Peyer's patch (tissue), 4 donors: ENCODE measurements at places on chromosomes 5 and 9. TPM values are rescaled to one million over a fixed set of nuclear protein-coding genes. Genes with fewer than 3 reads are reported as not detected.

GRCh38 chr9:128540634-128541360, 11.6 kb upstream of the SPTAN1 start:
- H3K36me3 ChIP-seq = peaks cover 69% of the 10 kb centered on the region
- H3K27ac ChIP-seq = no peak overlapping the region
- H3K4me1 ChIP-seq = no peaks in the 10 kb centered on the region
- H3K27me3 ChIP-seq = no peaks in the 10 kb centered on the region

DNA sequence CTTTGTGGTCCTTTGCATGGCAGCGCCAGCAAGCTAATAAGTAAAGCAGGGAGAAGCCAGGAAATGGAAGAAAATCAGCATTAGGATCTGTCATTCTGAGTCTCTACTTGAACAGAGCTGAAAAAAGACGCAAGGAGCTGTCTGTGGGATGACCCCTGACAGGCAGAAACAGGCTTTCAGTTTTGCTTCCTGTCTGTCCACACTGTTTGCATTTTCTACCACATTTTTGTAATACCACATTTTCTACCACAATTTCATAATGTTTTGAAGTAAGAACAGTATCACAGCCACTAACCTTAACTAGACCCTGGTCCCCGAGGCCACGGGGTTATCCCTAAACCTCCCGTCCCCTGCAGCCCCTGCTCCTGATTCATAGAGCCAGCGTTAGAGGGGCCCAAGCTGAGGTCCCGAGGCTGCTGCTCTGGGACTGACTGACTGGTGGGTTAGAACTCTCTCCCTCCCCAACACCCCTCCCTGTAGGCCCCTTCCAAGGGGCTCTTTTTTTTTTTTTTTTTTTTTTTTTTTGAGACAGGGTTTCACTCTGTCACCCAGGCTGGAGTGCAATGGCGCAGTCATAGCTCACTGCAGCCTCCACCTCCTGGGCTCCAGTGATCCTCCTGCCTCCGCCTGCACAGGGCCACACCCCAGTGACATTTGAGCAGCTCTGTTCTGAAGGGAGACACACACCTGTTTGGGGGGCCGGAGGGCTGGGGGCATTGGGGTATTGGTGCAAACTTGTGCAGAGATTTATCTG, 4.0 kb upstream of the CLIC3 start:
- H3K36me3 ChIP-seq = no peaks in the 10 kb centered on the region
- H3K27ac ChIP-seq = peak overlapping the region; percentile 61
- peak; percentile 38 for DNase-seq
- H3K4me1 ChIP-seq = peaks cover 24% of the 10 kb centered on the region
- no peak overlapping the region for H3K4me3 ChIP-seq

BBLN gene
- 38.8 TPM for total RNA-seq

RMND5B gene
- total RNA-seq = 59.4 TPM

CD72 gene
- 4.7 TPM for total RNA-seq

- peak; percentile 25 for DNase-seq
- no peaks in the 10 kb centered on the region for H3K27me3 ChIP-seq
- no peak overlapping the region for H3K4me3 ChIP-seq
- H3K36me3 ChIP-seq = no peaks in the 10 kb centered on the region
- H3K27ac ChIP-seq = no peak overlapping the region
Measured at GRCh38 chr5:1561402-1561929, 37.7 kb upstream of the LPCAT1 start.

DNA sequence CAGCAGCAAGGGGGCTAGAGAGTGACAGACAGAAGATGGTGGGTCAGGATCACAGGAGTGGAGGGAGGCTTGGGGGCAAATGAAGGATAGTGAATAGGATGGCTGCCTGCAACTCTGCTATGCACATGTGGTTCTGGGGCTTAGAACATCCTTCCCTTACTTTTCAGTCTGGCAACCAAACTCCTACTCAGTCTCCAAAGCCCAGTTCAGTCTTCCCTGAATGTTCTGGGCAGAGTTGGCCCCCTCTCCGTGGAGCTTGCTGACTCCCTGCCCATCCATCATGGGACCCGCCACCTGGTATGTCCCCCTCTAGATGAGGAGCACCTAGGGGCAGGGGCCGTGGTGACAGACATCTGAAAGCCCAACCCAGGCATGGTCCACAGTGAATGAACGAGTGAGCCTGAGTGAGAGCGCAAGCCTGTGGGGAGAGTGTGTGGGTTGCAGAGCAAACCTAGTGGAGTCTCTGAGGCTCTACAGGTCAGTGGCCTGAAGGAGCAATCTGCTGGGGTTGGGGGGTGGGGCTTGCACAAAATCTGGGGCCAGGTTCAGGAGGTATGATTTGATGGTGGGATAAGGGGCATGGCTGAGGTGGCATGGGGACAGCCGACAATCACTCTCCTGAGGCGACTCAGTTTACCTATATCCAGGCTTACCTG, 180.6 kb downstream of the FGF18 start:
- H3K4me1 ChIP-seq = no peaks in the 10 kb centered on the region
- no peaks in the 10 kb centered on the region for H3K27me3 ChIP-seq
- H3K4me3 ChIP-seq = no peak overlapping the region

- H3K27me3 ChIP-seq = no peaks in the 10 kb centered on the region
- no peaks in the 10 kb centered on the region for H3K4me1 ChIP-seq
- H3K36me3 ChIP-seq = no peaks in the 10 kb centered on the region
- DNase-seq = no peak
Measured at GRCh38 chr9:125911861-125912644, 164.9 kb downstream of the PBX3 start.

GRCh38 chr5:126745259-126745992, 31.5 kb upstream of the LMNB1 start:
- no peaks in the 10 kb centered on the region for H3K4me1 ChIP-seq
- no peaks in the 10 kb centered on the region for H3K27me3 ChIP-seq
- H3K27ac ChIP-seq = no peak overlapping the region
- H3K36me3 ChIP-seq = no peaks in the 10 kb centered on the region
- no peak overlapping the region for H3K4me3 ChIP-seq
- DNase-seq = no peak
